ENCODE measurements at places on chromosomes 3 and 15.
A peak's percentile ranks its signal among the peaks of the same experiment; 100 is the strongest.

- DNase-seq: no peak
Observed at GRCh38 chr3:184337399-184337714, at the start of gene FAM131A. TSS of gene FAM131A (plus strand) at chr3:184337600. CDS start at chr3:184337631, 31 bp downstream.

DNA sequence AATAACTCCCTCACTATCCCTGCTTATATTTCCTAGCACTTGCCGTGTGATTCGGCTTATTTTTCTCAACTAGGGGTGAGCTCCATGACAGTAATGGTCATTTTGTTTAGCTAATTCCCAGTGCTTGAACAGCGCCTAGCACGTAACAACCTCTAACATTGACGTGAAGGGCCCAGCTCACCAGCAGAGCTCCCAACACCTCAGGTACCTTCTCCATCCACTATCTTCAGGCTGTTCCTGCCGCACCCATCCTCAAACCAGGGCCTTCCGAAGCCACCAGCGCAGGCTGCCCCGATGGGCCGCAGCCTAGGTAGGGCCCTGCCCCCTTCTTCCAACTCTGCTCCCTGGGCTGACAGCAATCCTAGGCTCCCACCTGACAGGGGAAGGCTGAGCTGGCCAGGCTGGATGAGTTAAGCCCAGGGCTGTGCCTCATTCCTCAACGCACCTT lies 751 bp upstream of the RPS17 start:
- DNase-seq: no peak

DNA sequence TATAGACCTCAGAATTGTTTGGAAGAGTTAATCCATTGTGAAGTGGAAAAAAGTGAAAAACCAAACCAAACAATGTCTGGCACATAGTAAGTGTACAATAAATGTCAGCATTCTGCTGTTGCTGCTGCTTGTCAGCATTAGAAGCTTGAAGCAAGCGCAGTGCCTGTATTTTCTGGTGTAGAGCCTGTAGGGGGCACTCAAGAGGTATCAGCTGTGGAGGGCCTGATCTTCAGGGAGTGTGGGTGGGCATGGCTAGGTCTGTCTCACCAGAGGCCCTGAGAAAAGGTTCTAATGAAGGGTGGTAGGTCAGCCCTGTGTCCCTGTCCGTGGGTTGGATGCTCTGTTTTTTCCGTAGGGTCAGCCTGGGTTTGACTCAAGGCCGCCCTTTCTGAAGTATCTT lies 3.6 kb downstream of the ADAMTSL3 start:
- no peak for DNase-seq

- no peak for DNase-seq
Observed at GRCh38 chr3:49883998-49884397, 14.3 kb upstream of the CAMKV start.

DNA sequence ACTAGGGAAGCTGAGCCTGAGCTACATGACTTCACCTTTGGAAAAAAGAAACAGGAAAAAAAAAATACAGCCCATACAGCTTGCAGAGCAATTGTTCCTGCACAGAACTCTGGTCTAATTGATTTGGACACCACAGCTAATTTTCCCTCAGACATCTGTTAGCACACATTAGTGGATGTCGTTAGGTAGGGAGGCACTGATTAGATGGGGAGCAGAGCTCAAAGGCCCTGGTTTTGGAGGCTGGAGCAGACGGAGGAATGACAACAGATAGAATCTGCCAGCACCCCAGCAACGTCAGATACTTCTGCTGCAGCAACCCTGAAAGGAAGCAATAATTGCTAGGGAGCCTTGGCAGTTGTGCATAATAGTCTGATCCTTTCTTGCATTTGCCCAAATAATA lies 398.9 kb downstream of the LSAMP start:
- DNase-seq: no peak

- DNase-seq: no peak
Observed at GRCh38 chr15:83653288-83653638, 660 bp upstream of the ADAMTSL3 start.

- DNase-seq: no peak
Observed at GRCh38 chr3:125148836-125149235, 63.7 kb downstream of the SLC12A8 start.

GRCh38 chr3:156352728-156353127 lies 202.2 kb downstream of the SSR3 start:
- DNase-seq: no peak

DNA sequence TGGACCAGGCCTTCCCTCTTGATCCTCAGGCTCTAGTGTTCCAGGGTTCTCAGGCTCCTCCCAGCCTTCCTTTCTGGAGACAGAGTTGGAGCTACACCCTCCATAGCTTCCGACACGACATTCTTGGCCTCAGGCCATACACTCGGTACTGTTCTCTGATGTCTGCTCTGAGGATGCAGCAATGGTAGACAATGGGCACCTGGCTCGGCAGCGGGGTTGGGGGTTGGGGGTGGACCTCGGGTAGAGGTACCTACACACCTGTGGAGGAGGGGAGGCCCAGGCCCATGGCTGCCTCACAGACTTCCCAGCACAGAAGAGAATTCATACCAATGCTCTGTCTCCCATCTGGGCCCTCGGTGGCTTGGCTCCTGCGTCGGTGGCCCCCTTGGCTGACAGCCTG lies 21.4 kb downstream of the CCDC13 start:
- no peak for DNase-seq

- no peak for DNase-seq
Observed at GRCh38 chr3:47394140-47394870, 13.5 kb downstream of the PTPN23 start.

DNA sequence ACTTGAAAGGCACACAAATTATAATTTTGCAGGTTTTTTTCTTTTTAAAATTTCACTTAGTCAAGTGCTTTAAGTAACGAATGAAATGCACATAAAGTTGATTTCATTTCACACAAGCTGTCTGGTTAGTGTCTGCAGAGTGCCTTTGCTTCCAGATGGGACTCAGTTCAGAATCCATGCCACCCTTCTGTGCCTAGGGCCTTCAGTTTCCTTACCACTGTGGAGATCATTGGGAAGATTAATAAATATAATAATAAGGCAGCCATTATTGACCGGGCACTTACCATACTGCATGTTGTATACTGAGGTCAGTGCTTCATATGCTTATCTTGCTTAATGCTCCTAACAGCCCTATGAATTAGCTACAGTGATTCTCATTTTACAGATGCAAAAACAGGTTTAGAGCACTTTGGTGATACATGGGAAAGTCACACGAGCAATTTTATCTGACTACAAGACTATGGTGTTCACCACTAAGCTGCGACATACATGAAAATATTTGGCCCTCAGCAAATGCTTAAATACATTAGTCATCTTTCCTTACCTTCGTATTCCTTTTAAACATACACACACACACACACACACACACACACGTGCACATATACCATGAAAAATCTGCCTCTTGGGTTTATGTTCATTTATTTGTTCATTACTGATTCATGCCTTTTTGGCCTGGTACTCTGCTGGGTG lies 3.1 kb downstream of the NMNAT3 start:
- no peak for DNase-seq

- DNase-seq: no peak
Observed at GRCh38 chr15:70219256-70219895, 121.7 kb upstream of the TLE3 start.

GRCh38 chr15:88480981-88481380 lies 13.5 kb downstream of the MRPS11 start:
- DNase-seq: no peak

DNA sequence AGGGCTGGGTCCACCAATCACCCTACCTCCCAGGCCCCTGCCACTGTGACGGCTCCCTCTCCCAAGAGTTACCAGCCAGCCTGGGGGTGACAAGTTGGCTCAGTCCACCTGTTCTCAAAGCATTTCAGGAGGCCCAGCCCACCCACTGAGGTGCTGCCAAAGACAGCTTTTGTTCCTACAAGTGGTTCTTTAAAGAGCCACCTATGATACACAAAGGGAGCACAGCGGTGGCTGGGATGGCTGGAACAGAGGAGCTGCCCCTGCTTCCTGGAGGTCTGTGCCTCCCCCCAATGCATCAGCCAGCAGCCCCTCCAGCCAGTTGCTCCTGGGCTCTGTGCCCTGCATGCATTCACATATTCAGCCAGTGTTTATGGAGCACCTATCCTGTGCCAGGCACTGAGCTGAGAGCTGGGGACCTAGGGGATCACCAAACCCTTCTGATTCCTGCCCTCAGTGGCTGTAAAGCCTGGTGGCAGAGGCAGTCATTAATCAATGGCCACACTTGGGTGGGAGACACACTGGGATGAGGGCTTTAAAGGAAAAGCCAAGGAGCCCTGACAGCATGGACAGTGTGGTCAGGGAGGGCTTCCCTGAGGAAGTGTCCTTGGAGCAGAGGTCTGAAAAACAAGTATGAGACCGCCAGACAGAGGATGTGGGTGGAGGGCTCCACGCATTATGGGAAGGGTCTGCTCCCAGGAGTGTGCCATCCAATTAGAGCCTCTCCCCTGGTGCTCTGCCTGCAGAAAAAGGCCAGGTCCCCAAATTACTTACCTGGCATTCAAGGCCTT lies 107.1 kb upstream of the LINGO1 start:
- DNase-seq: no peak

DNA sequence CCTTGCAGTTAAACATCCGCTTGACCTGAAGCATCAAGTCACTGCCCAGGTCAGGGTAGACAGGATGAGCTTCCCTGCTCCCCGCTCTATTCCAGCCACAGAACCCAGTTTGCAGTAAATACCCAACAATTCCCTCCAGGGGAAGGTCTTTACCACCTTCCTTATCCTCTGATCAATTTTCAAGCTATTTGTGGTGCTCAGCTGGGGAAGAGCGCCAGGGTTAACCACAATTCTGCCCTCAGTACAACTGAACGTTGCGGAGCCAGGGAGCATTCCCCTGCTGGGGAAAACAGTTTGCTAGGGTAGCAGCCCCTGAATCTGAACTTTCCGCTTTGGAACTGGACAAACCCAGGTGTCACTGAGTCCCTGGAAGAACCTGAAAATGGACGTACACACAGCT lies 28.5 kb downstream of the RBPMS2 start:
- DNase-seq: no peak

GRCh38 chr15:81097890-81098280 lies 36.2 kb upstream of the CFAP161 start:
- DNase-seq: no peak

DNA sequence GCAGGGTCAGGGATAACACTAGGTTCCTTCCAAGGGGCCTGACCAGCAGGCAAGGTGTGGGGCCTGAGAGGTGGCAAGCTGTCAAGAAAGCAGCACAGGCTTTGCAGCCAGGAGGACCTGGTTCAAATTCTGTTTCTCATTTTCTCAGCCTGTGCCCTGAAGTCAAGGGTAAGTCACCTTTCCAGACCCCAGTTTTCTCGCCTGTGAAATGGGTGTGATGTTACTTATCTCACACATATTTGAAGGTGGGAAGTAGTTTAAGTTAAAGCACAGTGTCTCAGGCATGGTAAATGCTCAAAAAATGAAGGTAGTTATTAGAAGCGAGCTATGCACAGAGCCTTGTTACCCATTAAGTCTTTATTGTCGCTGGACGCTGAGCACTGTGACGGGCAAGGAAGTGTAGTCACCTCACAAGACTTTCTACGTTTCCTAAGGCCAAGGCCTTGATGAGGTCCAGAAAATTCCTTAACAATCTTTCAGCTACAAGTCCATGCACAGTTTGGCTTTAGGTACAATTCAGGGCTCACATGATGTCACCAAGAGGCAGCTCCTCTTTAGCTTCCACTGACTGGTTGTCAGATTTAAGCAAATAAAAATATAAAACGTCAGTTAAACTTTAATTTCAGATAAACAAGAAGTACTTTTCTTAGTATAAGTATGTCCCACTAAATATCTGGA lies 522.6 kb upstream of the PROK2 start:
- DNase-seq: no peak

GRCh38 chr3:113055201-113055600 lies 64.4 kb downstream of the GTPBP8 start:
- DNase-seq: no peak

DNA sequence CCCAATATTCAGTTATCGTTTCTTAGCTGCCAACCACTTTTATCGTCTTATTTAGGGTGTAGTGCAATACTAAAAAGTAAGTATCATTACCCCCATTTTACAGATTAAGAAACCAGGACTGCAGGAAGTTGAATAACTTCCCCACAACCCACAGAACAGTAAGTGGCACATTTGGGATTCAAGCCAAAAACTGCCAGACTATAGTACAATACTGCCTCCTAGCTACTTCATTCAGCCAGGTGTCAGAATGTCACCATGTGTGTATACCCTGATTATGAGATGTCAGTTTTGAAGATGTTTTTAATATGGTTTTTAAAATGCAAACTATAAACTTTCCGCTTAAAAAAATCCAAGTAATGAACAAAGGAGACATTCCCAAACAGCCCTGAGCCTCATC lies 74.2 kb upstream of the PROK2 start:
- DNase-seq: peak; percentile 2

DNA sequence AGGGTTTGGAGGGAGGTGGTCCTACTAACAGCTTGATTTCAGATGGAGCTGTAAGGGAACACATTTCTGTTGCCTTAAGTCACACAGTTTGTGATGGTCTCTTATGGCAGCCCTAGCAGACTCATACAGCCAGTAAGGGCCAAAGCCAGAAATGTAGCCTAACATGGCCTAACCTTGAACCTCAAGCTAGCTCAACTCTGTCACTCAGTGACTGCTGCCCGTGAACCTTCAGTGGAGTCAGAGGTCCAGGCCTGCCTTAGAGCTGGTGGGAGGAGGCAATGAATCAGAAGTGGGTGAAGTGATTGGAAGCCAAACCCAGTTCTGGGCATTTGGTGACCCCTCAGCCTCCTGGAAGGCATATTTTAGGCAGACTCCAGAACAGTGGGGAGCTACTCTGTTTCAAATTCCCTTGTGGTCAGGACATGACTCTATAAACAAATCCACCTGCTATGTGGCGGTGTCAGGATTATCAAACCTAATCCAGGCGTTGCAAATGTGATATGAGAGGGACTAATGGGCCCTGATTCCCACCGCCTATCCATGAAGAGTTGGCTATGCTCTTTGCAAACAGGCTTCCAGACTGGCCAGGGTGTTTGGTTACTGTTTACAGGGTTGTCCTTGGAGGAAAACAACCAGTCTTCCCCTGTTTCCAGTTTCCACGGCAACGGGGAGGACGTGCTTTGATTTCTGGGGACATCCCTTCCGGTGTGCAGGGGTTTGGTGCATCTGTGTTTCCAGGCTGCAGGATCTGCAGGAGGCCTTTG lies 105.9 kb upstream of the AGBL1 start:
- DNase-seq: no peak

GRCh38 chr15:86483936-86484335 lies 404.3 kb downstream of the AGBL1 start:
- DNase-seq: no peak

GRCh38 chr3:184241447-184242296 lies 7.1 kb downstream of the ALG3 start:
- no peak for DNase-seq

- no peak for DNase-seq
Observed at GRCh38 chr15:74225928-74226327, 10.2 kb upstream of the CCDC33 start.

DNA sequence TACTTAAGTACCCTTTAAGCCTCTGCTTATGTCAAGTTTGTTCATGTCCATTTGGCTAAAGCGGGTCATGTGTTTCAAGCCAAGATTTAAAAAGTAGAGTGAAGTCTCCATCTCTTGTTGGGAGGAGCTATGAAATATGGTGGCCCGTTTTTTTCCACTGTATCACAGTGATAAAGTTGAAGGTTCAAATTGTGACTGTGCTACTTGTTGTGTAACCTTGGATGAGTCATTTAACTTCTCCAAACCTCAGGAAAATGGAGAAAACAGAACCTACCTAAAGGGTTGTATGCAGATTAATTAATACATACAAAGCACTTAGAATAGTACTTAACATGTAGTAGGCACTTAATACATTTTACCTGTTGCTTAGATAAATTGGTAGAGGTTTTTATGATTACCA lies 43.4 kb downstream of the SNAPC5 start:
- DNase-seq: no peak
